ENCODE measurements at places on chromosomes 3 and 15.

DNA sequence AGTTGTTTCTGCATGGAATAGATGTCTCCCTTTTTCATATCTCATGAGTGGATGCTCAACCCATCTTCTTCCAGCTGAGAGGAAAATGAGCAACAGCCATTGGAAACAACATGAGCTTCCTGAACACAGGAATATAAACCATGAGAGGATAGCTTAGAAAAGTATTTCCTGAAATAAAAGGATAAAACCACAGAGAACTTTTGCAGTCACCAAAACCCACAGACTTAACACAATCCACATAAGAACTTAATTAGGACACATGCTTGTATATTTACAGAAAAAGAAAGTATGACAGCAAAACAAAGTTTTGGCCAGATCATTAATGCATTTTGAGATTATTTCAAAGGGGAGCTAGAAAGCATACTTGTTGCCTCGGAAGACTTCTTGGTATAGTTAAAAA, 180.5 kb upstream of the RASGRP1 start:
- DNase-seq, result no peak

GRCh38 chr3:194245975-194246561, 105.1 kb downstream of the CPN2 start:
- no peak for DNase-seq

- DNase-seq, result no peak
Observed at GRCh38 chr15:69071260-69071659, 56.8 kb downstream of the NOX5 start.

DNA sequence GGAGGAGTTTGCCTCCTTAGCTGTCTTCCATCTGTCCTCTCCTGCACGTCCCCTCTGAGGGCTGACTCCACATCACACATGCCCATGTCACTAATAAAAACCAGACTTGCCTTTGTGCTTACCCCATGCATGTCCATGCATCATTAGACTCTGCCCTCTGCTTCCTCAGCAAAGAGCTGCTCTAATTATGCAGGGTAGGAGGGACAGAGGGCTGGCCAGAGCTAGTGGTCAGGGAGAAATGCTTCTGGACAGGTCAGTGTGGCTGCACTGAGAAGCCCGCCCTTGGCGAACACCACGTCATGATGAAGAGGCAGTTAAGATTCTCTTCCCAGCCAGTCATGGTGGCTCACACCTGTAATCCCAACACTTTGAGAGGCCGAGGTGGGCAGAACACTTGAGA, 8.9 kb downstream of the CA12 start:
- no peak for DNase-seq

DNA sequence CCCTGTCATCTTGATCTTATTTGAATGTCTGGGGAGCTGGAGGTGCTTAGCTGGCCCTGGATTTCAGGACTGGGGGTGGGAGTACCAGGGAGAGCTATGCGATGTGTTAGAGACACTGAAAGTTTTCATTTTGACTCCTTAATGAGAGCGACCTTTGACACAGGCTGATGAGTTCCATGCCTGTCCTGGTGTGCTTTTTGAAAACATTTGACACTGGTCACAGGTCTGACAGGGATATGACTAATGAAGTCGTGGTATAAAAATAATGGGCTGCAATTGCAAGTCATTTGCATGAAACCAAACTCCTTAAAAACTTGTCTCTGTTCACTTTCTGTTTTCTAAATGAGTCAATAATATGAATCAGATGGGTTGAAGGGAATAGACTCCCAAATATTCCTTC, 81.9 kb downstream of the MECOM start:
- no peak for DNase-seq

DNA sequence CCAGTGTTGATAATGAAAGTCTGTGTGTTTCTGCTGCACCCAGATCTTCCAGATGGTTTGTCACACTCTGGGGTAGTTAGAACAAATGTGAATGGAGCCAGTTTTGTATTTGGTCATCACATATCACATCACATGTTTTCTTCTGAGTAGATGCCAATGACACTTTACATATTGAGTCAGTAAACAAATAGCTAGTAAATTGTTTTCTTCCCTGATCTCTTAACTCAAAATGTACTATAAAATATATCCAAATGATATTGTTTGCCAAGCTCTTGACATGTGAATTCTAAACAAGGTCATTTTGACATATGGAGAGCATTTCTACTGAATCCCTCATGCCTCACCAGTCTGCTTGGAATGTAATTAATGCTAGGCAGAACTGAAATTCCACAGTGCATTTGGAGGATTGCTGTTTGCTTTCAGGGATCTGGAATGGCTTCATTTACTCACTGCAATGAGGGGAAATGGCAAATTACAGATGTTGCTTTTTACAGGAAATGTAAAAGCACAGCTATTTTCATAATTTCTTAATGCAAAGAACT, 45.0 kb downstream of the PDHB start:
- no peak for DNase-seq

DNA sequence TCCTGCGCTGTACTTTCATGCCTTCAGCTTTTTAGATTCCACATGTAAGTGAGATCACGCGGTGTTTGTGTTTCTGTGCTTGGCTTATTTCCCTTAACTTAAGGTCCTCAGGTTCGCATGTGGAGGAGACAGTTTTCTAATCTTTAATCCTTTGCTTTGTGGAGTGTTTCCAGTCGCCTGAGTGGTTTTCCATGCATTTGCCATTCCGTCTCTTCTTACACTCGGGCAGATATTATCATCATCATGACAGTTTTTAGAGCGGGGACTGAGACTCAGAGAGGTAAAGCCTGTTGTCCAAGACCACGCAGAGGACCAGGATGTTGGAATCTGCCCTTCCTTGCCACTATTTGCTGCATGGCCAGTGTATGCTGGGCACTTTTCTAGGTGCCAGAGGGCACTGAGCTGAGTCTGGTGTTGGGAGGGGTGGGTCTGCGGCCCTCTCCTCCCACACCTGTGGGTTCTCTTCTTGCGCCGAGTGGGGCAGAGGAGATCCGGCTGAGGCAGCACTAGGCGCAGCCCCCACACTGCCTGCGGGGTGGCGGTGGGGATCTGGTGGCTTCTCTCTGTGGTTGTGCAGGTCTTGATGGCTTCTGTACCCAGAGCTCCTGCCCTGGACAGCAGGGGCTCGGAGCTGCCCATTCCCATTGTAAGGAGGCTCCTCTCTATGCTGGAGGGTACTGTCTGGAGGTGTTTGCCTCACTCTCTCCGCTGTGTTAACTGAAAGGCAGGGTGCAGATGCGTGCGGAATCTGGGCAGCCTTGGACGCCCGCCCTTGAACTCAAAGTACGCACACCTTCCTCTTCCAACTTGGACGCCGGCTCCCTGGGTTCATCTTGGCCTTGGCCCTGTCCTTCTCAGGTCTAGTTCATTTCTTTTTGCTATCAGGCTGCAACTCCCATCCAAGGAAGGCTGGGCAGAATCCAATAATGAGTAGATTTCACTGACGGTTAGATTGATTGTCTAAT, 156.0 kb upstream of the RGMA start:
- DNase-seq, result no peak

- no peak for DNase-seq
Observed at GRCh38 chr3:172276103-172276502, 172.2 kb downstream of the GHSR start.

GRCh38 chr3:55128225-55128823, 200.5 kb upstream of the LRTM1 start:
- no peak for DNase-seq

DNA sequence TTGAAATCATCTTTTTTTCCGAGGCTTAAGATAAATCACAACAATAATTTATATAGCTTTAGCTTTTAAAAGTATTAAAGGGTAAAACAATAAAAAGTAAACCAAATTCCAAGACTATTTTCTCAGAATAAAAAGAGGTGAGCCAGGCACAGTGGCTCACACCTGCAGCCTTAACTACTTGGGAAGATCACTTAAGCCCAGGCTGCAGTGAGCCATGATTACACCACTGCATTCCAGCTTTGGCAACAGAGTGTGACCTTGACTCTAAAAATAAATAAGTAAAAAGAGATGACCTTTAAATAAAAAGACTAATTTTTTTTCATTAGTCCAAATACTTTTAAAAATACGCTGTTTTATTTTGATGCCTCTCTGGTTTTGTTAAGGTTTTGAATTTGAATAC, 54.4 kb downstream of the C3orf80 start:
- no peak for DNase-seq

DNA sequence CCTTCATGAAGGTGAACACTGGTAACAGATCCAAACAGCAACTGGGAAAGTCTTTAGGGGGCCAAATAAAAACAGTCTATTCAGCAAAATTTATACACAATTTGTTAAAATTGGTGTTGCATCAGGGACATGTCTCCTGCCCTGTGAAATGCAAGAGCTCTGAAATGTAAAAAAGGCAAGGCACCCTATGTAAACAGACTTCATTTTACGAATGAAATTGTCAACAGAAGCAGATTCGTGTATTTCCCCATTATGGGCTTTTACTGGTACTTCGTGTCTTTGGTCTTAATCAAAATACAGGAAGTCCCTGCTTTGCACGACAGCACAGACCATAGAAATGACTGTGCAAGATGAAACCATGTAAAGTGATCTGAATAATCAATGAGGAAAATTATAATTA, 127.3 kb upstream of the THBS1 start:
- peak; percentile 41 for DNase-seq

DNA sequence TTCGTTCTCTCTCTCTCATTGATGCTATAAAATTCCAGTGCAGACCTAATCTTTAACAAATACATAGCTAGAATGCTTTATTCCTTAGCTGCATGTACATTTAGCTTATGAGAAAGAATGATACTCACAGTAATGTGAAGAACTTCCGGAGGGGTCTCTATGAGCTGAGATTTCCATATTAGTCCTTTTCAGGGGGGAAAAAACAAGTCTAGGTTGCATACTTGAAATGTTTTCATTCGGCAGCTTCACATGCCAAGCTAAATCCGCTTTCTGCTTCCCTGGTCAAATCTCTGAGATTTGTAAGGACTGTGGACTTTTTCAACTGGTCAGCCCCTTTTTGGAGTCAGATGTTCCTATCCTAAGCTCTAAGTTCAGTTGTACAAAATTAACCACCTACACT, 111.5 kb upstream of the COL8A1 start:
- no peak for DNase-seq

DNA sequence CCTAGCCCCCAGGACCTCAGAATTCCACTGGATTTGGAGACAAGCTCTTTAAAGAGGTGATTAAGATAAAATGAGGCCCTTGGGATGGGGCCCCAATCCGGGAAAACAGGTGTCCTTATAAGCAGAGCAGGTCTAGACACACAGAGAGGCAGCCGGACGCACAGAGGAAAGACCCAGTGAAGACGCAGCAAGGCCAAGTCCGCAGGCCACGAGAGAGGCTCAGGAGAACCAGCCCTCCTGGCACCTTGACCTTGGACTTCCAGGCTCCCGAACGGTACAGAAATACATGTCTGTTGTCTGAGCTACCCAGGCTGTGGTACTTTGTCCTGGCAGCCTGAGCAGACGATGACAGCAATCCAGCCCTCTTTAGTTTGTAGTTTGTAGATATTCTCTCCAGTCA, 324.5 kb downstream of the OCA2 start:
- no peak for DNase-seq

DNA sequence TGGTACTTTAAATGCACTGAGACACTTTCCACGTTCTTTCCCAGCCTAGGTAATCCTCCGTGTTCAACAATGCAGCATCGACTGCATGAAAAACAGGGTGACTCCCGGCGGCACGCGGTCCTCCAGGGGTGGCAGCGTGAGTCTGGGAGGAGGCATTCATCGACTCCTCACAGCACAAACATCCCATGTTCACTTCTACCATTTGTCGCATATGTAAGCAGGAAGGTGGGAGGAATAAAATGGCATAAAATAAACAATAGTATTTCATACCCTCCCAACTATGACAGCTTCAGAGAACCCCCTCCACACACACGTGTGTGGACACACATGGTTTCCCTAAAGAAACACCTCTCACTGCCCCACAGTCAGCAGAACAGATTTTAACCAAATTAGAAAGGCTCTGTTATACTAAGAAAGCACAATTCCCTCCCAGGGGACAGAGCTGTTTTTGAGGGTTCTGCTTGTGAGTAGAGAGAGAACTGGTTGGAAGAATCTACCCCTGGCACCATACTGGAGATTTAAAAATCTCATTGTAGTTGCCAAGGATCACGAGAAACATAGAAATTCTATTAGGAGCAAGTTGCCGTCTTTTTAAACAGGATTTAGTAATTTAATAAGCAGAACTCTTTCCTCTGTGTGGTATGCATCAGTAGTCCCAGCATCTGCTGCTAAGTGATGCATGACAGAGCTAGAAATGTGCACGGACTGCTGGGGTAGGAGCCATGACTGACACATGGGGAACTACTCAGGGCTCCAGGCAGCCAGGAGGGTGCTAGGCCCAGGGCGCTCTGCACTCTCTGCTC, 6.0 kb downstream of the FAM43A start:
- DNase-seq, result peak; percentile 49

DNA sequence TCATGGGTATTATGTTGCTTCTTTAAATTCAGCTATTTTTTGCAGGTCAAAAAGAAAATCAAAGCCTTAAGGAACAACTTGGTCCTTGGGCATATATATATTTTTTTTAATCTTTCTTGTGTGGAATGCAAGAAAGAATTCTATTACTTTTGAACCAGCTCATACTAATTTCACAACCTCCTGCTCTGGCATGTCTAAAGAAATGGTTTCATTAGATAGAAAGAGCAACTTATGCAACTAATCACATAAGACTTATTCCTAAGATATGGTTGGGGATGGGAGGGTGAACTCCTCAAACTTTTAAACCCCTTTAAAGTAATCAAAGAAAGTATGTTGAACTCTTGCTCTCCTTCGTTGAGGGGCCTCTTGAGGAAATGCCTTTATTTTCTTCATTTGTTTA, 114.9 kb downstream of the GMNC start:
- no peak for DNase-seq

- DNase-seq, result no peak
Observed at GRCh38 chr3:151210676-151211381, 7.8 kb upstream of the GPR171 start.

DNA sequence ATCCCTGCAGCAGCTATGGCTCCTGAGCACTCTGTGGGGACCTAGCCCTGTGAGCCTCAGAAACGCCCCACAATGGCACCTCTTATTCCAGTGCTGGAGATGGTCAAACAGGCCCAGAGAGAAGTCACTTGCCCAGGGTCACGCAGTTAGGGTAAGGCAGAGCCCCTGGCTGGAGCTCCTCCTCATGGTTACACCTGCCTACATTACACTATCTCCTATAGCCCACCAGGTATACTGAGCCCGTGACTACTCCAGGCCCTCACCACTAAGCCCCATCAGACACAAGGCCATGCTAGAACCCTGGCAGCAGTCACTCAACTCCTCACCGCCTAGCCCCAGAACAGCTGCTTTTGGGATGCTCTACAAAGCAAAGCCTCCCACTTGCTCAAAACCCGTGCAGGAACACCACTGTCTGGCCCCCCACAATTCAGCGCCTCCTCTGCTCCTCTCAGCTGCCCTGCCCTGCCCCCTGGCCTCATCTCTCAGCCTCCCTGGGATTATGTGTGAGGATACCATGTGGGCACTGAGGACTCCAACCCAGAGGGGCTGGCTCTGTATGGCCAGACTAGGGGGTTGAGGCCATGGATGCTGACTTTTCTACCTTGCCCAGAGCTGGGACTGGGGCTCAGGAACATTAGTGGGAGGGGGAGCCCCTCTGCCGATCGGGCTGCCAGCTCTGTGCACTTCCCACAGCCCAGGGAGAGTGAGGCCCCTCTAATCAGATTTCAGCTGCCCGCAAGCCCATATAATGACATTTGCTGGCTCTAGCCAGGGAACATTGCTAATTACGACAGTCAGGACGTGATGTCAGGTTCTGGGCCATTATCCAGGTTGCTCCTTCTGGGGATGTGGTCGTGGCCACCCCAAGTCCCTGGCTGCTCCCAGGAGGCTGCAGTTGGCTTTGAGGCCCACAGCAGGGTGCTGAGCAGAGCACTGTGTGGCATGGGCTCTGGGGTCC, 4.0 kb downstream of the NT5DC2 start:
- DNase-seq, result peak; percentile 15

GRCh38 chr15:39331584-39331983, 249.3 kb upstream of the THBS1 start:
- DNase-seq, result no peak
